Heart left ventricle (tissue), 16 donors: ENCODE measurements at places on chromosomes 5 and 9.

GRCh38 chr9:91312717-91313325 lies 48.9 kb downstream of the AUH start:
- no peak overlapping the region for H3K4me3 ChIP-seq
- no peak for DNase-seq
- H3K4me1 ChIP-seq = no peaks in the 10 kb centered on the region
- H3K36me3 ChIP-seq = no peaks in the 10 kb centered on the region
- no peaks in the 10 kb centered on the region for H3K27me3 ChIP-seq

- no peaks in the 10 kb centered on the region for H3K36me3 ChIP-seq
- H3K4me3 ChIP-seq = no peak overlapping the region
- DNase-seq = no peak
- no peaks in the 10 kb centered on the region for H3K27me3 ChIP-seq
- H3K4me1 ChIP-seq = no peaks in the 10 kb centered on the region
Observed at GRCh38 chr5:40490464-40491111, 189.1 kb upstream of the PTGER4 start.

DNA sequence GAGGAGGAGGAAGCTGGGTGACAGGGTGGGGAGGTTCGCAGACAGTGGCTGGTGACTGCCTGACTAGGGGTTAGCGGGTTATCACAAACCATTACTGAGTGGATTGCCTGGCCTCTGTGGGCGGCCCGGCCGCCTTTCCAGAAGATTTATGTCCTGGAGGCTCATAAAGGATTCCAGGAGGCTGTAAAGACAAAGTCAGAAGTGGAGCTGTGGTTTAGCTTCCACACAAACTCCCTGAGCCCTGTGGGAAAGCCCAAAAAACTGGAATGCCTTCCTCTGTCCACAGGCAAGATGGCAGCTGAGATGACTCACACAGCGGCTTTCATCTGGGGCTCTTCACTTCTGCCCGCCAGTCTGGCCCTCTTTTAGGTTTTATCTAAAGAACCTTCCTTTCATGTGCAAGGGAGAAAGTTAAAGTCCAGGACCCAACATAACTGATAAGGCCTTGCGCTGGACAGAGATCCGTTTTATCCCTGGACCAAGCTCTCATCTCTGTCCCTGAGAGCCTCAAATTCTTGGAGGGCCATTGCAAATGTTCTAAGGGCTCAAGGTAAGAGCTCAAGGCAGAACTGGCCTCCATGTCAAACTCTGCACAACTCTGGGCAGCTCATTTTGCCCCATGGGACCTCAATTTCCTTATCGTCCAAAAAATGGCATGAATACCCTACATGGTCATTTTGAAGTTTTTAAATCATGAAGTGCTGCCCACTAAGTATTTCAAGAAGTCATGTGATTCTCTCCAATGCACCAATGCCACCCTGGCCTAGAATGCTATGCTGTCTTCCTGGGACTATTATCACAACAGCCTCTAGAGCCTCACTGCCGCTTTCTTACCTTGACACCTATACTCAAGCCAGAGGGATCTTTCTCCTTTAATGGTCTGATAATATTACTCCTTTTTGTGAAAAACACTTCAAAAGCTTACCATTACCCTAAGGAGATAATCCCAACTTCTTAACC lies 249.4 kb upstream of the TRIM32 start:
- no peaks in the 10 kb centered on the region for H3K36me3 ChIP-seq
- no peaks in the 10 kb centered on the region for H3K27me3 ChIP-seq
- no peaks in the 10 kb centered on the region for H3K4me1 ChIP-seq
- H3K27ac ChIP-seq = no peak overlapping the region

DNA sequence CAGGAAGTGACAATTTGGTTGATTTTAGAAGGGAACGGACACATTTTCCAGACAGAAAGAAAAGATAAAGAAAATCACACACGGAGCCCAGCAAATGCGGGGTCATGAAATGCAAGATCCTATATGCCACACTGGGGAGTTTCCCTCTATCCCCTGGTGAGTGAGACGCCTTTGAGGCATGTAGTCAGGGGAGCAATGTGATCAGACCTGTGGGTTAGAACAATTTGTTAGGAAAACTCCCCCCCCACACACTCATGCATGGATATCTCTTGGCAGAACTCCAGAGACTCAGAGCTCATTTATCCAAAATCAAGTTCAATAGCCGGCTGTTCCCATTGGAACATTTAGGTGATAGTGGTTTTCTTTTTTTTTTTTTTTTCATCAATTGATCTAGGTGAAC lies 71.7 kb upstream of the TRIO start:
- H3K27ac ChIP-seq = no peak overlapping the region
- H3K4me3 ChIP-seq = no peak overlapping the region
- no peaks in the 10 kb centered on the region for H3K27me3 ChIP-seq

GRCh38 chr9:89933578-89933977 lies 328.8 kb downstream of the GADD45G start:
- peaks cover 28% of the 10 kb centered on the region for H3K4me1 ChIP-seq
- H3K27me3 ChIP-seq = no peaks in the 10 kb centered on the region
- DNase-seq = no peak
- no peak overlapping the region for H3K4me3 ChIP-seq
- no peak overlapping the region for H3K27ac ChIP-seq

DNA sequence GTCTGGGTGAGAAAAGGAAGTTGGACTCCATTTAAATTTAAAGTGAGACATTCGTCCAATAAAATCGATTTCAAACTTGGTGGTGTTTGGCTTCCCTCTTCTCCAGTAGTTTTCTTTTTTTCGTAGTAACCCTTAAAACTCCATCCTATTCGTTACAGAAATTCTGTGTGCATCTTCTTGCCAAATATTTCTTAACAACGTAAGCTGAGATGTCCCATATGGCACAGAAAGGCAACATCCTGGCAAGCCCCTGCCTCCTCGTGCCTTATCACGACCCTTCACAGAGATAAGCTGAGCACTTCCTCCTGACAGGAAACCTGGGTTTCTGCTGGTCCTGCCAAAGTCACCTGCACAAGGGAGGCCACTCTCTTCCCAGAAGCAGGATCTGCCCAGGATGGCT lies 11.8 kb upstream of the ADAMTS2 start:
- H3K27ac ChIP-seq = peak overlapping the region; percentile 14
- H3K36me3 ChIP-seq = no peaks in the 10 kb centered on the region
- no peaks in the 10 kb centered on the region for H3K4me1 ChIP-seq
- H3K27me3 ChIP-seq = no peaks in the 10 kb centered on the region
- H3K4me3 ChIP-seq = no peak overlapping the region

DNA sequence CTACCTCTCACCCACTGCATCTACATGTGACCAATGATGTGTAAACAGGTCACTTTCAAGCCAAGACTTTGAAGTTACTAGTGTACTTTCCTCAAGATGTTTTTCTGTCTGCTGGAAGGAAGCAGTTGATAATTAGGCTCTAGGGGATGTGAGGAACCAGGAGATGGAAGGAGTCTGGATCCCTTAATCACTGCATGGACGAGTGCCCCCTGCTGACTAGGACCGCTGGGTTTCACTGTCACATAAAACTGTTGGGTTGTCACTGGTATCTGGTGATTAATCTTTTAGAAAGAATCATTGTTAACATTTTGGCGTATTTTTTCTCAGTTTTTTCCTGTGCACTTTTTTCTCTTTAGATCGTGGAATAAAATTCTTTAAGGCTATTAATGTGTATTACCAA lies 79.5 kb downstream of the SREK1 start:
- DNase-seq = no peak
- no peak overlapping the region for H3K27ac ChIP-seq
- no peak overlapping the region for H3K4me3 ChIP-seq

- DNase-seq = peak; percentile 55
- H3K4me3 ChIP-seq = no peak overlapping the region
- H3K27me3 ChIP-seq = no peaks in the 10 kb centered on the region
Observed at GRCh38 chr9:121887553-121888437, 205.3 kb downstream of the TTLL11 start.

DNA sequence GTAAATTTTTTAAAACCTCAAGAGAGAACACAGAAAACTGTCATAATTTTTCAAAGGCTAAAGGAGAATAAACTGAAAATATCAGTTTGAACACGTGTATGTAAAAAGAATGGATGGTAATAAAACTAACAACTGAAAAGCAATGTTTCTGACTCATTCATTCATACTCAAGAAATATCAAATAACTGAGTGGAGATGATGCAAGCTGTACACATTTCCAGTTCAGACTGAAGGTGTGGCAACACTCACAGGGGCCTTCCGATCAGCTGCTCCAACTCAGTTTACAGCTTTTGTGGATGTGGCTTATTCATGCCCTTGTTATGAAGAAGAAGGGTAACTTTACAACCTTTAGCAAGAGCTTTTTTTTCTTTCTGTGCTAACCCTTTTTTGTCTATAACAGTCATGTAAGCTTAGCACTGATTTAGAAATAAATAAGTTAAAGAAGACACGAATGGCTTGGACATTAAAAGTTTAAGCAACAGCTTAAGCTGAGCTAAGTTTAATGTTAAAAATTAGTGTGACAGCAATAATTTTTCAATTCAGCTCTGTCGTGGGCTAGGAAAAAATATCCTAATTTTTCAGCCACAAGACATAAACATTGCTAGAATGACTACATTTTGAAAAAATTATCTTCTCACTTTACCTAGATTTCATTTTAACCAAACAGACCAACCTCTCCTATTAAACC lies 453.5 kb downstream of the RAB3C start:
- H3K27ac ChIP-seq = no peak overlapping the region
- no peak overlapping the region for H3K4me3 ChIP-seq
- DNase-seq = no peak
- H3K4me1 ChIP-seq = peaks cover 12% of the 10 kb centered on the region
- no peaks in the 10 kb centered on the region for H3K36me3 ChIP-seq

DNA sequence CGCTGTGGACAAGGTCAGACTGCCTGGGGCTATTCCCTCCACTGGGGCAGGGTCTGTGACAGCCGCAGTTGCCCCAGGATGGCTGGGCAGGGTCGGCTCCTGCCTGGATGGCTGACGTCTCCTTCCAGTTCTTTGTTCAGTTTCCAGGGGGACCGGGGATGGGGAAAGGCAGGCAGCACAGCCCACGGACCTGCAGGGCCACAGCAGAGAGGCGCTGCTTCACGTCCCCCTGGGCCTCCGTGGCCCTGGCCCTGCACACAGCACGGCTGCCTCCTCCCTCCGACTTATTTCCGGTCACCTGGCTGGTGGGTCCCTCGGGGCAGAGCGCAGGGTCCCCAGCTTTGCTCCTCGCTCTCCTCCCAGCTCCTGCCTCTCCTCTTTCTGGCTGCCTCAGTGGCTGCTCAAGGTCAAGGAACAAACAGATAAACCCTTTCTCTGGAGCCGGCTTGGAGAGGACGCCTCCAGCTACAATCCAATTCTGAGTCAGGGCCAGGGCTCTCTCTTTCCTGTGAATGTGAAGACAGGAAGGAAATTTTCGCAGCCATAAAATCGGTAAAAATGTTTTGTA lies 169.7 kb downstream of the C9orf50 start:
- no peak overlapping the region for H3K4me3 ChIP-seq
- no peak for DNase-seq
- H3K36me3 ChIP-seq = no peaks in the 10 kb centered on the region
- no peaks in the 10 kb centered on the region for H3K27me3 ChIP-seq
- H3K27ac ChIP-seq = peak overlapping the region; percentile 71
- peaks cover 12% of the 10 kb centered on the region for H3K4me1 ChIP-seq

DNA sequence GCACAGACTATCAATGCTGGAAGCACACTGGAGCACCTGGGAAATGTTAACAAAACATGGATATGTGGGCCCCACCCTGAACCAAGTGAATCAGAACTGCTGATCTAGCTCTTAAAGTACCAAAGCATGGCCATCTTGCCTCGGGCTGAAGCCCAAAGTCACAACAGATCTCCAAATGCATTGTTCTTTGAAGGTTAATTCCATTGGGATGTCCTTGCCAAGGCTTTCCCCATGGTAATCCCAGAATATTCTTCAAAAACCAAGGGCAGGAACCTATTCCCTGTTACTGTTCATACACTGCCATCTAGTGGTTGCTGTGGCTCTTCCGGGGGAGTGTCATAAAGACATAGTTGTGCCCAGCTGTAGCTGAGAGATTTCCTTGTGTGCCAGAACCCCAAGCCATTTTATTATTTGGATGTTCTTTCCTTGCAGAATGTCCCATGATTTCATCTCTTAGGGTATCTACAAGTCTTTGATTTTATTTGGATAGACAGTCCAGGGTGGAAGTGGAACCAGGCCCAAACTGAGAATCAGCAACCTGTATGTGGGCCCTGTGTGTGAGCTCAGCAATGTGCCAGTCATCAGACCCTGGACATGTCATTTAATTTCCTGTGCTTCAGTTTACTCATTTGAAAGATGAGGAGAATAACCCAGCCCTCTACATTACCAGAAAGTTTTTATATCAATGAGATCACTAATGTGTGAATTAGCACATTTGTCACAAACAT lies 290.0 kb downstream of the ACTL7B start:
- H3K4me1 ChIP-seq = no peaks in the 10 kb centered on the region
- H3K27me3 ChIP-seq = no peaks in the 10 kb centered on the region
- H3K27ac ChIP-seq = no peak overlapping the region
- no peaks in the 10 kb centered on the region for H3K36me3 ChIP-seq
- no peak for DNase-seq

GRCh38 chr9:133823189-133824105 lies 85.3 kb upstream of the SARDH start:
- no peak overlapping the region for H3K27ac ChIP-seq
- H3K27me3 ChIP-seq = no peaks in the 10 kb centered on the region

GRCh38 chr5:143800715-143801114 lies 11.2 kb upstream of the HMHB1 start:
- H3K4me1 ChIP-seq = no peaks in the 10 kb centered on the region
- H3K27ac ChIP-seq = no peak overlapping the region
- no peaks in the 10 kb centered on the region for H3K27me3 ChIP-seq
- no peak for DNase-seq
- no peak overlapping the region for H3K4me3 ChIP-seq
- H3K36me3 ChIP-seq = no peaks in the 10 kb centered on the region

DNA sequence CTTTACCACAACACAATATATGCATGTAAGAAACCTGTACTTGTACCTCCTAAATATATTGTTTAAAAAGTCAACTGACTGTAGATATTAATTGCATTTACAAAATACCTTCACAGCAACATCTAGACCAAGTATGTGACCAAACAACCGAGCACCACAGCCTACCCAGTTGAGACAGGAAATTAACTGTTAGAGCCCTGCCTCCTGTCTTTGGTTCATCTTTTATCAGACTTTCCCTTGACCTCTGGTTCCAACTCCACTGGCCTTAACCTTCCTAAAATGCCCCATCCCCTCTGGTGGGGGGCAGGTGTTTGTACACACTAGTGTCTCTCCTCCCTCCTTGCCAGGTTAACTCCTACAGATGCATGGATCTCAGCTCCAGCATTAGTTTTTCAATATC lies 155.0 kb upstream of the PANK3 start:
- peaks cover 15% of the 10 kb centered on the region for H3K4me1 ChIP-seq
- H3K27me3 ChIP-seq = no peaks in the 10 kb centered on the region
- H3K4me3 ChIP-seq = no peak overlapping the region
- no peaks in the 10 kb centered on the region for H3K36me3 ChIP-seq
- DNase-seq = peak; percentile 3

- peaks cover 13% of the 10 kb centered on the region for H3K4me1 ChIP-seq
- no peak for DNase-seq
- no peaks in the 10 kb centered on the region for H3K27me3 ChIP-seq
- no peak overlapping the region for H3K4me3 ChIP-seq
- no peaks in the 10 kb centered on the region for H3K36me3 ChIP-seq
Observed at GRCh38 chr5:168366116-168366515, 74.7 kb downstream of the WWC1 start.

GRCh38 chr5:132372127-132372526 lies 2.6 kb downstream of the SLC22A5 start:
- H3K4me3 ChIP-seq = no peak overlapping the region
- H3K27ac ChIP-seq = no peak overlapping the region
- DNase-seq = no peak
- no peaks in the 10 kb centered on the region for H3K36me3 ChIP-seq
- peaks cover 12% of the 10 kb centered on the region for H3K4me1 ChIP-seq
